ENCODE measurements at places on chromosomes 16 and 17.
A peak's percentile ranks its signal among the peaks of the same experiment; 100 is the strongest.

- DNase-seq = no peak
These were observed 31.7 kb downstream of the CNGB1 start for GRCh38 chr16:57938936-57939871.

GRCh38 chr17:51992864-51993416 lies 165.6 kb downstream of the CA10 start:
- no peak for DNase-seq

DNA sequence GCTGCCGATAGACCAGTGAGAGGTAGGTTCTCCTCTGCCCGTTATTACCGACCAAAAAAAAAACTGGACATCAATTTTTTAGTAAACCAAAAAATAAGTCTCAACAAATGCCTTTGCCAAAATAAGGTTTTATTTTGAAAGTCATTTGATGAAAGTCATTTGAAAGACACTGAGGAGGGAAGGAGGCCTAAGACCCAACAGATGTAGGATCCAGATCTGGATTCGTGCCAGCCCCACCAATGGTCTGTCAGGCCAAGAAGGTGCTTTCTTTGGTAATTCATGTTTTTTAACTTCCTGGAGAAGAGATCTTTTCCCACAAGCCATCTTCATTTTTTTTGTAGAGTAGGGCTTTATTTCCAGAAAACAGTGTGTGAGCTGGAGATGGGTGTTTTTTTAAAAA lies 18.1 kb downstream of the NTAN1 start:
- no peak for DNase-seq

GRCh38 chr16:30040221-30040620 lies 9.2 kb upstream of the TLCD3B start:
- no peak for DNase-seq

DNA sequence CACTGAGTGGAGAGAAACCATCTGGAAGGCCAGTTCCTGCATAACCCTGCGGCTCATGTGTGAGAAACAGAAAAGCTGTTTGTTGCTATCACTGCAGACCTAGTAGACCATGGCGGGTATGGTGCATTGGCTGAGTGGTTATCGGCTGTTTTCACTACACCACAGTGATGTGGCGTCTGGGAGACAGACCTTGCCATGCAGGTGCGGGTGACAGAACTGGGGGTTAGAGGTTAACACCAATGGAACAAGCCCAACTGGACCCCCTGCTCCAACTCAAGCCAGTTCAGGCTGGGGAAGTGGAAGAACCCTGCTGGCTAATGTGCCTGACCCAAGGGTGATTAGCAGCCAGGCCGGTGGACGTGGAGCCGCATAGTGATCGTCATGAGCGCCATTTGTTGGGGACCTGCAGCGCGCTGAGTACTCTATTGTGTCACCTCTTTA lies 91.9 kb downstream of the IRF8 start:
- DNase-seq = no peak

DNA sequence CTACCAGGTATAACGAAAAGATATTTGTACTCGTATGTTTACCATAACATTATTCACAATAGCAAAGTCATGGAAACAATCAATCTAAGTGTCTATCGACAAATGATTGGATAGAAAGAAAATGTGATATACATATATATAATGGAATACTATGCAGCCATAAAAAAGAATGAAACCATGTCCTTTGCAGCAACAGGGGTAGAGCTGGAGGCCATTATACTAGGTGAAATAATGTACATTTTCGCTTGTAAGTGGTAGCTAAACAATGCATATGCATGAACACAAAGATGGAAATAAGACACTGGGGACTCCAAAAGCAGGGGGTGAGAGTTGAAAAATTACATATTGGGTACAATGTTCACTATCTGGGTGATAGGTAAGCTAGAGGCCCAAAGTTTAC lies 124.0 kb downstream of the MYO1D start:
- DNase-seq = no peak

GRCh38 chr17:82569621-82570020 lies 50.1 kb downstream of the FOXK2 start:
- no peak for DNase-seq

GRCh38 chr16:89000207-89000959 lies 23.4 kb upstream of the CBFA2T3 start:
- no peak for DNase-seq

DNA sequence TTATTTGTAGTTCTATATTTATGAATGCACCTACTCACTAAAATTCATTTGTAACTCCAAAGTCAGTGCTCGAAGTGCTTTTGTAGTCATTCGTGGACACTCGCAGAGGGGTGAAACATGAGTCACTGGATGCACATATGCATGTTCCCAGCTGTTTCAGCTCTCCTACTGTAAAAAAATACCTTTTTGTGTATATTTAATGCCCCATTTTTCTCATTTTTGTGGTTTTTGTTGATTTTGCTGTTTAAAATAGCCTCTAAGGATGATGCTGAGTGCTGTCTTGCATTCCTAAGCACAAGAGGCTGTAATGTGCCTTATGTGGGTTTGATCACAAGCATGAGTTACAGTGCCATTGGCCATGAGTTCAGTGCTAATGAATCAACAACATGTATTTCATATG lies 30.6 kb downstream of the CENPV start:
- no peak for DNase-seq

DNA sequence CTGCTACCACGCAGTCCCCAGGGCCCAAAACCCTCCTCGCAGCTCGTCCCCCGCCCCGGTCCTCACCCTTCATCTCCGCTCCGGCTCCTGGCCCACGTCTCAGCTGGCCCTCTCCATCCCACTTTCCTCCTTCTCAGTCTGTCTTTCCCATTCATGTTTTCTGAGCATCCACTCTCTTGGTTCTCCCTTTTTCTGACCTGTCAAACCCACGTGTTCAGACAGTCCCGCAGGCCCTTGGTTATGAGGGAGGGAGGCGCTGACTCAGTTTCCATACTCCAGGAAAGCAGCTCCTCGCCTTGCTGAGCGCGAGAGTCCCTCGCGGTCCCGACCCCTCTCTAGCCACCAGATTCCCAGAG lies 392 bp upstream of the HID1 start:
- no peak for DNase-seq

DNA sequence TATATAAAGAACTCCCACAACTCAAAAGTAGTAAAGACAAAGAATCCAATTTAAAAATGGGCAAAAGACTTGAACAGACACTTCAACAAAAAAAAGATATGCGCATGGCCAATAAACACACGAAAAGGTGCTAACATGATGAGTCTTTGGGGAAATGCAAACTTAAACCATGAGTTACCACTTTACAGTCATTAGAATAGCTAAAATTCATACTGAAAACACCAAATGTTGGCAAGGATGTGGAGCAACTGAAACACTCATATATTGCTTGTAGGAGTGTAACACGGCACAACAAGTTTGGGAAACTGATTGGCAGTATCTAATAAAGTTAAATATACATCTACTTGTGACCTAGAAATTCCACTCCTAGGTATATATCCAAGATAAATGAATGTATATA lies 3.0 kb upstream of the PIK3R5 start:
- no peak for DNase-seq

DNA sequence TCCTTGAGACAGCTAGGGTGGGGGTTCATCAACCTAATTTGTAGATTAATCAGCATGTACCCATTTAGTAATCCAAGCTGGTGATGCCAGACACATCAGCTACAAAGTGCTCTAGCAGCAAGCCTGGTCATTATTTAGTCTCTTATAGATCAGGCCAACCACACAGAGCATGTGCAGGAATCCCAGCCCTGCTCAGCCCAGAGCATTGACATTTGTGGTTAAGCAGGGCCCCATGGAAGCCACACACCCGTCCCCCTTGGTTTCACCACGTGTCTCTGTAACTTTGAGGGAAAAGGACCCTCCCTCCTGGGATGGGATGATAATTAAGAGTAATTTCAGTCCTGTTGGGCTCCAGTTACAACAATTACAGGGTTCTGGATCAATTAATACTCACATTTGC lies 268.8 kb upstream of the RPL38 start:
- no peak for DNase-seq

- no peak for DNase-seq
These were observed 76.5 kb downstream of the NETO2 start for GRCh38 chr16:47067203-47067602.

GRCh38 chr16:51449441-51449840 lies 298.4 kb upstream of the SALL1 start:
- no peak for DNase-seq

DNA sequence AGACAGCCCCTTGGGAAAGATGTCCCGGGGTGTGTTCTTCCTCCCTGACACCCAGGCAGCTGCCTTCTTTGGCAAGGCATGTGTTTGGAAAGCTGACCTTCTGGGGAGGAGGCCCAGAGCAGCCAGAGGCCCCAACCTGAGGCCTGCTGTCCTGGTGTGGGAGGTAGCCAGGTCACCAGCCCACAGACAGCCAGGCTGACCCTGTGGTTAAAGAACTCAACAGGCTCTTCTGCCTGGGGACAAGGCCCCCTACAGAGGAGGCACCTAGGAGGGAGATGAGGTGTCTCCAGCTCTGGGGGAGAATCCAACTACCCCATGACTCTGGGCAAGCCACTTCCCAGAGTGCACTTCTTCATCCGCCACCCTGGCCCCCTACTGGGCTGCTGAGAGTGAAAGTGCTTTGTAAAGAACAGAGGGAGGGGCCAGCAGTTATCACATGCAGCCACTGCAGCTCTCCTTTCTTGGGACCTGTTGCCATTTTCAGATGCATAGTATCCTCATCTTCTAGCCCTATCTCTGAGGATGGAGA lies 13.1 kb upstream of the SREBF1 start:
- no peak for DNase-seq

GRCh38 chr17:44916781-44917241 lies 1.5 kb upstream of the GFAP start:
- DNase-seq = peak; percentile 73

DNA sequence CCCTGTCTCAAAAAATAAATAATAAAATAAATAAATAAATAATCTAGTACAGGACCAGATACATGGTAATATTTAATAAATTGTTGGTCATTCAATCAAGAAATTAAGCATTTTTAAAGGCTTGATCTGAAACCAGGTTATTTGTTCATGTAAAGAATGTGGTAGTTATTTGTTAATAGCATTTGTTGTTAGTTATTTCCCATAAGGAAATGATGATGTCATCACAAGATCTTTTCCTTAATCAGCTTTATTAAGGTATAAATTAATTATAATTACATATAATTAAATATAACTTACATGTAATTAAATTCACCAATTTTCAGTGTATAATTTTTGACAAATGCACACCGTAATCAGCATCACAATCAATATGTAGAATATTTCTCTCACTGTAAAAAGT lies 19.5 kb upstream of the DHX40 start:
- no peak for DNase-seq

DNA sequence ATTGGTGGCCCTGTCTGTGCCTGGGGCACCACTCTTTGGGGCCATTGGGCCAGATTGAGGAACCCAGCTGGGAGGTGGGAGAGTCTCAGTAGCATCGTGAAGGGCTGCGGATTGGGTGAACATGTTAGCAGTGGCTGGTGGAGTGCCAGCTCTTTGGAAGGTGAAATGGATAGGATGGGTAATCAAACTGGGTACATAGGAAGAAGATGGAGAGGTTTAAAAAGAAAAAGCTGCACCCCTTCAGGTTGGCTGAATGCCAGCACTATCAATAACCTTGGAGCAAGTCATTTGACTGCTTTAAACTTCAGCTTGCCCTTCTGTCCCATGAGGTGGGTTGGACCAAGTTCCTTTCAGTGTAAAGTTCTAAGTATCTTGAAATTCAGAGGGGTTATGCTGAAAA lies 95.0 kb downstream of the RPTOR start:
- DNase-seq = no peak

- DNase-seq = no peak
These were observed 178.9 kb downstream of the PRKCA start for GRCh38 chr17:66481271-66481670.

- DNase-seq = peak; percentile 97
These were observed at the start of gene PRDM7 for GRCh38 chr16:90077240-90077756. Gene PRDM7, minus strand, starts transcription at chr16:90077331. Its CDS starts 1,421 bp downstream, at chr16:90075910.

DNA sequence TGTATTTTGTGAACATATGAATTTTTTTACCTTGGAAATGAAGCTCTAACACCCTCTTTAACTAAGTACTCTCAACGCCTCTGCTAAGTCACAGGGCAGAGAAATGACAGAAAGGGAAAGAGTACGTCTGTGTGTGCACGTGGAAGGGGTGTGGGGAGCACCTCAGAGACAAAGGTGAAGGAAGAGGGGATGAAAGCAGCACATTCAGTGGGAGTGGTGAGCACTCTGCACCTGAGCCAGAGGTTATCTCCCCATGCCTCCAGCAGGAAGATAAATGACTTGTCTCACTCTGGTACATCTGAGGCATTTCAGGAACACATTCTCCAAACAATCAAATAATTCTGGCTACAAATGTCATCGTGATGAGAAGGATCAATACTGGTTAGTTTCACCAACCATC lies 15.0 kb downstream of the GNA13 start:
- no peak for DNase-seq

DNA sequence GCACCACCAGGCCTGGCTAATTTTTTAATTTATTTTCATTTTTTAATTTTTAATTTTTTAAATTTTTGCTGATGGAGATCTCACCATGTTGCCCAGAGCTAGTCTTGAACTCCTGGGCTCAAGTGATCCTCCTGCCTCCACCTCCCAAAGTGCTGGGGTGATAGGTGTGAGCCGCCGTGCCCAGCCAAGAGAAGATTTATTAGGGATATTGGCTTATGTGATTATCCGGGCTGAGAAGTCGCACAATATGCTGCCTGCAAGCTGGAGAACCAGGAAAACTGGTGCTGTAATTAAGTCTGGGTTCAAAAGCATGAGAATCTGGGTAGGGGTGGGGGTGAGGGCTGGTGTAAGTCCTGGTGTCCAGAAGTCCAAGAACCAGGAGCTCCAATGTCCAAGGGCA lies 2.5 kb upstream of the C16orf90 start:
- DNase-seq = no peak

DNA sequence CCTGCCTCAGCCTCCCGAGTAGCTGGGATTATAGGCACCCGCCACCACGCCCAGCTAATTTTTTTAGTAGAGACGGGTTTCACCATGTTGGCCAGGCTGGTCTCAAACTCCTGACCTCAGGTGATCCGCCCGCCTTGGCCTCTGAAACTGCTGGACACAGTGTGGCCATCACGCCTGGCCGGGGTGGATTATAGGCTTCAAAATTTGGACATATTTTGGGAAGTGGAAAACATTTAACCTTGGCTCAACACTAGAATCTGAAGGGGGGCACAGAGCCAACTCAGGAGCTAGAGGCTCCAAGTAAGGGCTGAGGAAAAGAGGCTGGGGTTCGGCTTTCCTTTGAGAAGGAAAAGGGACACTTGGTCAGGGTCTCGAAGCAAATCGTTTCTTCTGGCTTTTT lies 2.2 kb upstream of the CDK5R1 start:
- no peak for DNase-seq

DNA sequence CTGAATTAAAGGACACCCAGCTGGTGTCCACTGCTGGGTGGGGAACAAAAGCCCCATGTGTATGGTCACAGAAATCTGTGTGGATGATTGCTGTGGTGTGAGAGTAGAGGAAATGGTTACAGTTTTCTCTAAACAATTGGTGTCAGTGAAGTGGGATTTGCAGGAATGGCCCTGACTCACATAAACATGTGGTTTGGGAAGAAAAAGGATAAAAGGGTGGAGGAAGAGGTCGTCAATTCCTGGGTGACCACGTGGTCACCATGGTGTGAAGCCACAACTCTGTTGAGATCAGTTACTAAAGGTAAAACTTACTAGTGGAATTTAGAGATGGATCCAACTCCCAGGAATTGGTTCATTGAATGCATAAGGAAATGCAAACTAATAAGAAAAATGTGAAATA lies 3.6 kb upstream of the TUBG2 start:
- DNase-seq = no peak

- no peak for DNase-seq
These were observed 5.4 kb upstream of the TBX21 start for GRCh38 chr17:47727704-47728036.

- DNase-seq = no peak
These were observed 299.6 kb downstream of the MAP2K4 start for GRCh38 chr17:12320286-12320685.
